ENCODE measurements at places on chromosomes 5 and 9. TPM values are rescaled to one million over a fixed set of nuclear protein-coding genes. Genes with fewer than 3 reads are reported as not detected.

GRCh38 chr5:171810227-171810626, 24.6 kb downstream of the SMIM23 start:
- DNase-seq = no peak

DNA sequence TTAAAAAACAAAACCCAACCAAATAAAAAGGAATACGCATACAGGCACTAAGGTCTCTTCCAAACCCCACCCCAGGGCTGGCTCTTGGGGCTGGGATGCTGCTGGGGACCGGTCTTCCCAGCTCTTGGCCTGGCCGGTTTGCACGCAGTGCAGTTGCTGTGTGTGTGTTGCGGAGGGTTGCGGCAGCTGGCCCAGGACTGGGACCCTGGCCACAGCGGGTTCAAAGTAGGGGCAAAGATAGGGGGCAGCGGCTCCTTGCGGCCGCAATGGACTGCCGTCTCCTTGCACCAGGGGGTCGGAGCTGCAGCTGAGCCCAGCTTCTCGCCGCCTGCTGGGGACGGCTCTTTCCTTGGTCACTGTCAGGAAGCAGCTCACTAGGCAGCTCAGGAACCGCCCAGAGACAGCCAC, 5.0 kb downstream of the DMRT3 start:
- no peak for DNase-seq

DNA sequence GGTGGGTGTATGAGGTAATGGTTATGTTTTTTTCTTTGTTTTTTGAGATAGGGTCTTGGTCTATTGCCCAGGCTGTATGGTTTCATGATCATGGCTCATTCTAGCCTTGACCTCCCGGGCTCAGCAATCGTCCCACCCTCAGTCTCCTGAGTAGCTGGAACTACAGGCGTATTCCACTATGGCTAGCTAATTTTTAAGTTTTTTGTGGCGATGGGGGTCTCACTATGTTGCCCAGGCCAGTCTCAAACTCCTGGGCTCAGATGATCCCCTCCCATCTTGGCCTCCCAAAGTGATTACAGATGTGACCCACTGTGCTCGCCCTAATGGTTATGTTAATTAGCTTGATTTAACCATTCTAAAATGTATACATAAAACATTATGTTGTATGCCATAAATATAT, 5.6 kb downstream of the CNTLN start:
- no peak for DNase-seq

DNA sequence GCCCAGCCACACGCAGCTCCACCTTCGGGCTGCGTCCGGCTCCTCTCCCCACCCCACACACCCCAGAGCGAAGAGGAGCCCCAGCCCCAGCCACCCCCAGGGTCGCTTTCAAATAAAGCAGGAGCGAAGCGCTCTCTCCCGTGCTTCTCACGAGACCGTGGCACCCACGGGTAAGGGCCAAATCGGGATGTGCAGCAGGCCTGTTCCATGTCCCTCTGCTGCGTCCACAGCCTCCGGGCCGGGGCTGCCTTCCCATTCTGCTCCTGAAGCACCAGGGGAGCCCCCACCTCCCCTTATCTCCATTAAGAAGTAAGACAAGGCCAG, 59.8 kb downstream of the KCNT1 start:
- no peak for DNase-seq

DNA sequence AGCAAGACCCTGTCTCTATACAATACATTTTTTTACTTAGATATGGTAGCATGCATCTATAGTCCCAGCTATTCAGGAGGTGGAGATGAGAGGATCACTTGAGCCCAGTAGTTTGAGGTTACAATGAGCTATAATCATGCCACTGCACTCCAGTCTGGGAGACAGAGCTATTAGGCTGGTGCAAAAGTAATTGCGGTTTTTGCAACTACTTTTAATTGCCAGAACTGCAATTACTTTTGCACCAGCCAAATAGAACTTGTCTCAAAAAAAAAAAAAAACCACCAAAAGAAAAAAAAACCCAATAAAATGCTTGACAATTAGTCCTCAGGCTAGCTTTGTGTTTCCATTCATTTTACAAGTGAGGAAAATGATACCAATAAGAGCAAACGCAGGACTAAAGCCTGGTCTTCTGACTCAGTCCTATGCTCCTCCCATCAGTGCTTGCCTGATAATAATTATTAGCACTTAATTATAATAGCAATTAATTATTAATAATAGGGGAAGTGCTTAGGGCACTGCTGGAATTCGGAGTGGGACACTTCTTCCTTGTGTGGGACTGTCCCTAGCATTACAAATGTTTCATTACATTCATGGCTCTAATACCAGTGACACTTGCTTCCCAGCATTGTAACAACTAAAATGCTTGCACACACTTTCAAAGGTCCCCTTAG, 73.1 kb upstream of the TAF1L start:
- DNase-seq = no peak

- no peak for DNase-seq
Observed at GRCh38 chr5:153630546-153630945, 140.1 kb downstream of the GRIA1 start.

GRCh38 chr9:99051851-99052250, 53.1 kb upstream of the TGFBR1 start:
- DNase-seq = no peak

DNA sequence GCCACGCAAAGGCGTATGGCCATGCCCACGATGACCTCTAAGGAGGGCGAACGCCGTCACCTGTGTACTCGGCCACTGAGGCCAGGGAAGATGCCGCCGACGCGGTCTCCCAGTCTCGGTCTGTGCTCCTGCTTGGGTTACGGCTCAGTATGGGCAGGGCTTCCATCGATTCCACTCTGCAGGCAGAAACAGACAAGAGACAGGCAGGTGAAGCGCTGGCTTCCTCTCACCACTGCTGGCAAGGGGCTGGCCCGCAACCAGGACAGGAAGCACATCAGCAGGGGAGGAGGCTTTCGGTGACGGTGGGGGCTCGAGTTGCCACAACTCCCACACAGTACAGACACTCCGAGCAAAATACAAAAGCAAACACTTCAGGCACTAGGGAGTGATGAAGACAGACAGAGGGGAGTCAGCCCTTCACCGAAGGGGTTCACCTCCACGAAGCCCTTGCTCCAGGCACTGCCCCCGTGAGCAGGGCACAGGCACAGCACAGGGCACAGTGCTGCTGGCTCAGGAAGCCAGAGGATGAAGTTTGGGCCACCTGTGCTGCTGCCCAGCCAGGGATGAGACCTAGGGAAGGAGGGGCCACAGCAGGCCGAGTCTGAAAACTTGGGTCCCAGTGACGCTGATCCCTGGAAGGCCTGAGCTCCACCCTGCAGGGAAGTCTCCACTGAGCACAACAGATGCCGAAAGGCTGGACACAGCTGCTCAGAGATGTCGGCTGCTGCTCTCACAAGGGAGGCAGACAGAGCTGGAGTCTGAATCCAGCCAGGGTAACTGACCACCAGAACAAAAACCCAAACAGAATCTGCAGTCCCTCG, 91.3 kb downstream of the CAMSAP1 start:
- no peak for DNase-seq

DNA sequence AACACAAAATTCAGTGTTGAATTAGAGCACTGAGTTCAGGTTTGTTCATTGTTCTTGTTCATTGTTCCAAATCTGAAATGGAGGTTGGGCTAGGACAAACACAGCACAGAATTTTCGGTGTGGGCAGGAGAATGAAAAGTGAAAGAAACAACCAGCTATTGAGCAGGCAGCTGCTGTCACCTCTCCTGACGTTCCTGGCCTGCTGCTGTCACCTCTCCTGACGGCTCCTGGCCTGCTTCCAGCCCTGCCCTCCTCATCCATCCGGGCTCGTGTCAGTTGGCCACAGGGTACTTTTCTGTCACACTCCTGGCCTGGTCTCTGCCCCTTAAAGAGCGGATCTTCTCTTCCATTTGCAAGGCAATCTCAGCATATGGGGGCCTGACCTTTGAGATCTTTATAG, 45.2 kb upstream of the CKMT2 start:
- DNase-seq = no peak

GRCh38 chr9:77820293-77820954, 172.3 kb upstream of the GNA14 start:
- no peak for DNase-seq

GRCh38 chr5:170721681-170722080, 61.8 kb upstream of the GABRP start:
- DNase-seq = no peak

DNA sequence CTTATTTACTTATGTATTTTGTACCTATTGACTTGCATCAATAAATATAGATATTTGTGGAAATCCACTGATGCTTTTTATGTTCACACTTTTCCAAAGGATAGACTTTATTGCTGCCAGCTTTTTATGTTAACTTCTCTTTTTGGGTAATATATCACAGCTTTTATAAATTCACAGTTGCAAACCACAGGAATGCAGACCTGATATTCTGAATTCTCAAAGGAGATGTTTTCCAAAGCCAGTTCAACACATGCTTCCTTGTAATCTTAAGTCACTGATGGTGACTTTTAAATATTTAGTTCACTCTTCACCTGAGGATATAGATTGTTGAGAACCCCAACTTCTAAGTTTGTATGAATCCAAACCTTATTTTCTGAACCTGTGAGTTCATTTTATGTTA, 223.4 kb upstream of the PRR16 start:
- DNase-seq = no peak

- no peak for DNase-seq
Observed at GRCh38 chr5:139481580-139482049, 943 bp downstream of the STING1 start.

DNA sequence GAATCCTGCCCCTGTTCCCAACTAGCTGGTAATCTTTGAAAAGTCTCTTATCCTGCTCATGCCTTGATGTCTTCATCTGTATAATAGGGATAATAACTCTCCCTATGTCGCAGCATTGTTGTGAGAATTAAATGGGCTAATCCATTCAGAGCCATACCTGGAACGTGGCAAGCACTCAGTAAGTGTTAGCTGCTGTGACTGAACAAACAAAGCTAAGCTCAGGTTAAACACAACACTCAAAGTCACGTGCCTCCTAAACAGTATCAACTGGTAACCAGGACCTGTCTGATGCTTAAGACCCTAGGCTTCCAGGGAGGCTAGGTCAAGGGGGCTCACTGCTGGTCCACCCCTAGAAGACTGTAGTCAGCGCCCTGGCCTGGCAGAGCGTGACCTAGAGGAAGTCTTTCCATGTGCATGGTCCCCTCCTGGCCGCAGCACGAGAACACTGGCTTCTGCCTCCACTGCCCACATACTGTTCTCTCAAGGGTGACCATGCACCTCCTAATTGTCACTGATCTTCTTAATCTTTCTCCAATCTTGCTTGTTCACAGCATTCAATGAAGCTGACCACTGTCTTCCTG, 211.1 kb downstream of the TTLL11 start:
- no peak for DNase-seq

GRCh38 chr5:78056901-78057514, 237.5 kb downstream of the AP3B1 start:
- no peak for DNase-seq

DNA sequence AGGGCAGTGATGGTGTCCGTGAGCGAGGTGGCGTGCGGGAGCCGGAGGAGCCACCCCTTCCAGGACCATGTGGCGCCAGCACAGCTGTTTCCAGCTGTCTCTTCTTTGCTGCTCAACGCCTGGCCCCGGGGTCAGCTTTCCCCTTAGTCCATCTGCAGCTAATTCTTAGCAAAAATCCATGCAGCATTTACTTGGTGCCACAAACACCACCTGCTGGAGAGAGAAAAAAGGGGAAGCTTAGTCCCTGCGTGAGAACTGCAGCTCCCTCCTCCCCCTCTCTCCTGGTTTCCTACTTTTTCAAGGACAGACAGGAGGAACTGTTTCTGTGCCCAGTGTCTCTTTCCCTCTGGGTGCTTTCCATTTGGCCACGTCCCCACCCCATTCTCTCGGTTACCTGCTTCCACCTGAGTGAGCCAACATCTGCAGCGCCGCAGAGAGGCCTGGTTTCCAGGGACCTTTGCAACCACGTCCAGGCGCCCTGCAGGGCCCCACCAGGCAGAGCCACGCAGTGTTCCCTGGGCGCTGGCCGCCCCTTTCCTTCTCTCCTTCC, 3.4 kb downstream of the SLC6A19 start:
- DNase-seq = no peak

DNA sequence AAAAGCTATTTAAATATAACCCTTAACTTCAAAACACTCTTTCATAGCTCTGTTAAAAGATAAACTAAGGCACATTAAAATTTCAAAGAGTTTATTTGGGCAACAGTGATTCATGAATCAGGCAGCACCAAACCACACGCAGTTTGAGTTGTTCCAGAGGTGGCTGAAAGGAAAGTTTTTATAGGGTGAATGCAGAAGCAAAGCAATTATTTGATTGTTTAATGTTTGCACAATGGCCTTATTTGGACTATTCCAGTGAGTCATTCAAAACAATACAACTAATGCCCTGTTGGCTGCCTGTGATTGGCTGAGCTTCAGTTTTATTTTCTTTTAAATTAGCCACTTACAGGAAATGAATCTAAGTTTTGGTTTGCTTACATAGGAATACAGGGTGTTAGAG, 125.3 kb downstream of the CEP120 start:
- no peak for DNase-seq

DNA sequence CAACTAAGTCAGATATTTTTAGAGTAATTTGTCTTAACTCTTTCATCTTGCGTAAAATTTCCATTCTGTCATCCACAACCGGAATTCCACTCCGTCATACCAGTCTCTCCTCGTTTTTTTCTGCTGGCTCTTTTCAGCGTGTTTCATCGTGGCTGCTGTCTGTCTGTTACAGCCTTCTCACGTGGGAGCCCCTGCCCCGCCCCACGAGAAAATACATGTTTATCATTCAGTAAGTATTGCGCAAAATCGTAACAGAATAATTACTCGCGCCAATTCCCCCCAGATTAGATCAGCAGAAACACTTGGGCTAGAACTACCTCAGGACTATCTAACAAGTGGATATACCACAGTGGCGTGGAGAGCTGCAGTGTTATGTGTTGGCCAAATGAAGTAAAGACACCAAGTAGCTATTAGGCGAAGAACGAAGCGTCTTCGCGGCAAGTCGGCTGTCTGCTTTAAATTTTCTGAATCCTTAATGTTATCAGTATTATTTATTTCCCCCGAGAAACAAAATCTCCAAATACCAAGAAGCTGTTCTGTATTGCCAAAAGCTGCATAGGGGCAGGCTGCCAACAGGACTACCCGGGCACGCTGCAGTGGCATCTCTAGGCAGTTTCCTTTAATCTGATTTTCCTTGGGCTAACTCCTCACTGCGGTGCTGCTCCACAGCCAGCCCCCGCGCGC, 566 bp upstream of the FOCAD start:
- DNase-seq = no peak

- DNase-seq = no peak
Observed at GRCh38 chr9:127880143-127880542, 2.7 kb upstream of the AK1 start.

DNA sequence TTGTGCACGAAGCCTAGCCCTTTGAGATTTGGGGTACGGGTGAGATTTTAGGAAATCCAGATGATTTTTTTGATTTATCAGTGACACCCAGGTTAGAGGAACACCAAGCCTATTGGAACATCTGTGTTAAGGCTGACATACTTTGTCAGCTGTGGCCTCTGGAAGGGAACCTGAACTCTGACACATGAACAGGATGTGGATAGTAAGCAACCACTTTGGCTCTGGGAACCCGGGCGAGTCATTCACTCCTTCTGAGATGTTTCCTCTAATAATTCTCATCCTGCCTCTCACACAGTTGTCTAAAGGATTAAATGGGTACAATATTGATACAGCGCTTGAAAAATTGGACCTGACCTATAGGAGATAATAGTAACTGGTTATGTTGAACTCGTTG, 67.8 kb downstream of the FGF1 start:
- no peak for DNase-seq

Gene IRX2
- total RNA-seq = not detected

Gene IFNA13
- not detected for total RNA-seq

Gene C9orf50
- total RNA-seq = not detected

Gene SAP30L
- 25.5 TPM for total RNA-seq

Gene CKMT2
- total RNA-seq = not detected

Gene MORN5
- total RNA-seq = not detected

Gene SRA1
- 29.3 TPM for total RNA-seq

Gene CDX1
- not detected for total RNA-seq

Gene FREM1
- 0.23 TPM for total RNA-seq

Gene PDE6A
- not detected for total RNA-seq

Gene CMYA5
- 0.39 TPM for total RNA-seq
